T-helper 1 cell (primary cell): ENCODE measurements at places on chromosomes 2 and 18.

DNA sequence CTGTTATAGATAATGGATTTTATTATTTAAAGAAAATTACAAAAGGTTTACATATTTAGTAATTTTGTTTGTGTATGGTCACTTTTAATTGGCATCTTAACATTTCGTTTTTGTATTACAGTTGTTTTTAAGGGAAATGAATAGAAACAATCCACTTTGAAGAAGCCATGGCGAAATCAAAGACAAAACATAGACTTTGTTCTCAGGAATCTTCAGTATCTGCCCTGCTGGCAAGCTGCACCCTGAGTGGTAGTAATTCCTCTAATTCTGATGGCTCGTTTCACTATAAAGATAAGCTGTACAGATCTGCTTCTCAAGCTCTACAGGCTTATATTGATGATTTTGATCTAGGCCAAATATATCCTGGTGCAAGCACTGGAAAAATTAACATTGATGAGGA lies 2.7 kb downstream of the C18orf54 start:
- DNase-seq, result no peak

DNA sequence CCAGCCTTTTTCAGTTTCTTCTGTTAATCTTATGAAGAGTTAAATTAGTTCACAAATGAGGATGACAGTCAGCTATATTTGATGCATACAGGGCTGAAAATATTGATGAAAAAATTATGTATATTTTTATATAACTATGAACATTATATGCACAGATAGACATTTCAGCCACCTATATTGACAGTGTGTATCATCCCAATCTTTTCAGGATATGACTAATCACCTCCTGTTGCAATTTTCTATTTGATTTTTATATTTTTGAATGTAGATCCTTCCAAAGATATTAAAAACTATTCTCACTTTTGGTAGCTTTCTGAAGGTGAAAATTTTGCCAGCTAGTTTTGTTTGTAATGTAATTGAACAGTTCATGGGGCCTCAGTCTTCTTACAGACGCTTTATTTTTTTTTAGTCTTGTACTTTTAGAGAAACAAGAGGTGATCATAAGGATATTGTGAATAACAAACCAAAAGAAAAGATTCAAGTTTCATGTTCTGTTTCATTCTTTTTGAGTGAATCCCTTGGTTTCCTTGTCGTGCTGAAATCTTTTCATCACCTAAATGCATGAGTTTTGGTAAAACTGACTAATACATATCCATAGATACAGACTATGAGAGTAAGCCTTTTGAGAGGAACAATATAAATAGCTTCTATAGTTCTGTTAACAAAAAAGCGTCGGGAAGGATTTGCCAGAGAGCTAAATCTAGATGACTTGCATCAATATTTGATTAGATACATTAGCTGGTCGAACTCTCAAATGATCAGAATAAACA lies 123.1 kb downstream of the ARHGAP15 start:
- DNase-seq, result no peak

GRCh38 chr2:188131281-188131680 lies 160.4 kb upstream of the GULP1 start:
- no peak for DNase-seq

DNA sequence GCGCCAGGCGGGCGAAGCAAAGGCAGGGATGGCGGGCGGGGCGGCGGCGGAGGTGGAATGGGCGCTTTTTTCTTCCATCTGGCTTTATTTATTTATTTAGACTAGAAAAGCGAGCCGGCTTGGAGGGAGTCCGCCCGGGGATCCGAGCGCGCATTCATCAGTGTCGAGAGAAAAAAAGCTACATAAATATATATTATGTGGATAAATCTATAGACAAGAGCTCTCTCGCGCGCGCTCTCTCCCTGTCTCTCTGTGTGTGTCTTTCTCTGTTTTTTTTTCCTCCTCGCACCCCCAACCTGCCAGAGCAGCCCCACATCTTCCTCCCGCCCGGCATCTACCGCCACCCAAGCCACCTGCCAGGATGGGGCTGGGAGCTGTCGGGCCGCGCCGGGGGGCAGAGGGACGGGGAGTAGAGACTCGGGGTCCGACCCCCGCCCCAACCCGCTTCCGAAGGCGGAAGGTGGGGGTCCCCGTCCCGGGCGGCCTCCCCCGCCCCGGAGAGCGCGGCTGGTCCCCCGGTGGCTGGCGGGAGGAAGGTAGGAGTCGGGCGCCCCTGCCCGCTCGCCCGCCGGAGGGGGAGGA lies 972 bp upstream of the CELF4 start:
- no peak for DNase-seq
